ENCODE measurements at places on chromosomes 11 and 22.

- DNase-seq, result no peak
These were observed 654.6 kb upstream of the API5 start for GRCh38 chr11:42657169-42657568.

DNA sequence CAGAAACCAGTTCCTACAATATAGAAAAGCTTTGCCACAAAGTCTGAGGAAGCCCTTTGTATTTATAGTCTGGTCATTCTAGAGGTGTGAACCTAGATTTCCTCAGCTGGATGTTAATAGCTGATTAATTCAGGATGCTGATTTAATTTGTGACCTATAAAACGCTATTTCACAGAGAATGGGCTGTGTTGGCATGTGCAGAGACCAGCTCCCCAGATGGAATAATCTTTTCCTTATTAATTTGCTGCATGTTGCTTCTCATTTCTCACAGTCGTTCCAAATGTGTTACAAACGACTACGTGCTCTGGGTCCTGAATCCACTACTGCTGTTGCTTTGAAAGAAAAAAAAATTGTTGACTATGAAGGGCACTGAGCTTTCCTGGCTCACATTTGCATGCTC is 49.3 kb downstream of the BDNF start:
- DNase-seq, result no peak

- no peak for DNase-seq
These were observed 4.0 kb downstream of the PYGM start for GRCh38 chr11:64755681-64756361.

- DNase-seq, result peak; percentile 56
These were observed 9.0 kb downstream of the NEAT1 start for GRCh38 chr11:65431451-65432099.

DNA sequence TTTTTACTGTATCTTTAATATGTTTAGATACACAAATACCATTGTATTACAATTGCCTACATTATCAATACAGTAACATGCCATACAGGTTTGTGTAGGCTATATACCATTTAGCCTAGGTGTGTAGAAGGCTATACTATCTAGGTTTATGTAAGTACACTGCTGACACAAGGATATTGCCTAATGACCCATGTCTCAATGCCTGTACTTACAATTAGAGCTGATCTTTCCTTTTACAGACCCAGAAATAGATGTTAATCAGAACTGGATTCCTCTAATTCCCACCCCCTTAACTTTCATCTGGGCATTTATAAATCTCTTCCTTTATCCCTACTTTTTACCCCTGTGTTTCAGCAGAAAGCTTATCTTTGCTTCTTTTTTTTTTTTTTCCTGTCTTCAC is 229.5 kb downstream of the METTL15 start:
- DNase-seq, result no peak

- peak; percentile 69 for DNase-seq
These were observed 33.0 kb downstream of the SERGEF start for GRCh38 chr11:17979770-17980371.

- no peak for DNase-seq
These were observed 496.7 kb upstream of the ARHGAP42 start for GRCh38 chr11:100190395-100190794.

DNA sequence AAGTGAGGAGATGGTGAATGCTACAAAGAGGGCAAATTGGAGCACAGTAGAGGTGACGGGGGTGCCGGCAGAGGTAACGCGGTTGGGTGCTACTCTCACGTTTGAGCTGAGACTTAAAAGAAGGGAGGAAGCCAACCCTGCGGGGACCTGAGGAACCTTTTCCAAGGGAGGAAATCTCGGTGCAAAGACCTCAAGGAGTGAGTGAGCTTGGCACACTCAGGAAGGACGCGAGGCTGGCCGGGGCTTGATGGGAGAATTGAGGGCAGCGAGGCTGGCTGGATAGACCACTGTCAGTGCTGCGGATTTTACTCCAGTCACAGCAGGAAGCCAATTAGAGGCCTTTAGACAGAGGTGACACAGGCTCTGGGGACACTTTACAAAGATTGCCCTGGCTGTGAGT is 25.0 kb downstream of the TSKU start:
- no peak for DNase-seq

DNA sequence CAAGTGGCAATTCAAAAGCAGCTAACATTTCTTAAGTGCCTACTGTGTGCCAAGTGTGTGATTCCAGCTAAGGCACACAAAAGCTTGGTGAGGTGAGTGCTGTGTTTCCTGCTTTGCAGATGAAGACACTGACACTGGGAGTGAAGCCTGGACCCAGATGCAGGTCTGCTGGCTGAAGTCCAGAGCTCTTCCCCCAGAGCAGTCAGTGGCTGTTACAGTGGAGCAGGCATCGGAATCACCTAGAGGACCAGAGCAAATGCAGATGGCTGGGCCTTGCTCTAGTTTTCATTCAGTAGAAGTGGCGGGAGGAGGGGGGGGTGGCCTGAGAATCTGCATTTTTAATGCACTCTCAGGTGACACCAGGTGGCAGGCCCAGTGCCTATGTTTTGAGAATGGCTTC is 342.3 kb downstream of the CADM1 start:
- DNase-seq, result no peak

- DNase-seq, result no peak
These were observed 1.3 kb upstream of the FLRT1 start for GRCh38 chr11:64034411-64034811.

DNA sequence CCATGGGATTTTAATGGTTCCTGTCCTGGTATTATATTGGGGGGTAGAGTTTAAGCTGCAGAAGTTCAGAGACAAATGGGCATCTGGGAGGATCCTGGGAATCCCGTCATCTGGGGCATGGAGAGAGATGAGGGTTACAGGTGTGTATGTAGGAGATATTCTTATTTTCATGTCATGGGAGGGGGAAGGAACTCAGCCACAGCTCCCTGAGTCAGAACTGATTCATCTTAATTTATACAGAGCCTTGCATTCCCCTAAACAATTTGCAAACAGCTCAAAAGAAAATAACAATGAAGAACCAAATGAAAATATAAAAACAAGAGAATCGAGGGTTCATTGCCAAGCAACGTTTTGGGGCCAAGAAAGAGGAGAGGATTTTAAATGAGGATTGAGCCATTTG is 155.9 kb upstream of the TBCEL start:
- no peak for DNase-seq

GRCh38 chr11:86978756-86979608 is 23.8 kb upstream of the FZD4 start:
- DNase-seq, result peak; percentile 61

DNA sequence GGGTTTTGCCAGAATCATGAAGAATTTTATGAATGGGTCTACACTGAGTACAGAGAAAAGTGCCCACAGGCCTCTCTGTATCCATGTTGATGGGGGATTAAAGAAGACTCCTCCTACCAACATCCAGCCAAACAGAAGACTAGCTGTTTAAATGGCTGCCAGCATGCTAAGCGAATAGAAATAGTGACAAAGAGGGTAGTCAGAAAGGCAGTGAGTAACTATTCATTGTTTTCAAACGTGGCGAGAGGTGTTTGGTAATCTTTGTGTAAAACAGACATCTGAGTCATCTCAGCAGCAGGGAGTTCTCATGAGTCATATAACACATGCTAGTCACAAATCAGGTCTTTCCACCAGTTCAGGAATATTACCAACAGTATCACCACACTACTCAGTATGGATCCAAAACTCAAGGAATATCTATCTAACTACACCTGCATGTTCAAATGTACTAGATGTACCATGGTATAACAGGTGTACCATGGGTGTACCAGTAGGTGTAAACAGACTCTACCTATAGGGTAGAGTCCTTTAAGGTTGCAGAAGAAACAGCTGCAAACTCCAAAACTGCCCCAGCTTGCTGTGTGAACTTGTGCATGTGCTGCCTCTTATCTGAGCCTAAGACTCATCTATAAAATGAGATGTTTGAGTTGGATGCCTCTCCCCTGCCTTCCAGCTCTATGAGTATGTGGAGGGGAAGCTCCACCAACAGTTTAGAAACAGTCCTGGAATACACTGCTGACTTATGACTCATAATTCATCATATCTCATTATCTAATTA is 82.0 kb downstream of the SLC1A2 start:
- DNase-seq, result peak; percentile 52

GRCh38 chr11:68141246-68142027 is 20.2 kb upstream of the CHKA start:
- DNase-seq, result no peak

GRCh38 chr11:134413826-134414731 is 2.0 kb upstream of the B3GAT1 start:
- no peak for DNase-seq

DNA sequence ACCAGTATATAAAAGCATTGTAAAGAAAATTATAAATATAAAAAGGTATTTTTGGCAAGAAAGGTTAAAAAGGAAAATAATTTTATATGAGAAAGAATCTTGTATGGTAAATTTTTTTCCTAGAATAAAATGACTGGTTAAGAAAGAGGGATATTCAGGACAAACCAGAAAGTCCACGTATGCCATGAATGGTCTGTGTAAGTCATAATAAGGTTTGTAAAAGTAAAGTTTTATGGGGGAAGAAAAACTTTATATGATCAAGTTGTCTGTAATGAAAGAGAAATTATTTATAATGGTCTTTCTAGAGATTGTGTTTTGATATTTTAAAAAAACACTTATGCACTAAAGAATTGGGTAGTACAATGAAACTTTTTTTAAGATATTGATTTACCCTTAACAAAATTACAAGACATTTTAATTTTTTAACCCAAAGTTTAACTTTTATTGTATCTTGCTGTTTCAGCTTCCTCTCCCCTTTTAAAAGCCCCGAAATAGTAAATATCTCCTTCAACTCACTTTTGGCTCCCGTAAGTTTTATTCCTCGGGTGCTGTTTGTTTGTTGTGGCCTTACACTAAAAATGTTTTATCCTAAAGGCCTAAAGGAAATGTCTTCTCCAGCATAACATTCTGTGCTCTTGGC is 47.7 kb downstream of the AMOTL1 start:
- DNase-seq, result no peak

- DNase-seq, result no peak
These were observed 20.6 kb downstream of the PHF21A start for GRCh38 chr11:46100670-46101069.

- no peak for DNase-seq
These were observed 9.1 kb downstream of the DRD4 start for GRCh38 chr11:646214-646613.

GRCh38 chr11:109507836-109508561 is 86.0 kb downstream of the C11orf87 start:
- DNase-seq, result no peak

- DNase-seq, result no peak
These were observed 900.3 kb downstream of the METTL15 start for GRCh38 chr11:29008481-29008880.

DNA sequence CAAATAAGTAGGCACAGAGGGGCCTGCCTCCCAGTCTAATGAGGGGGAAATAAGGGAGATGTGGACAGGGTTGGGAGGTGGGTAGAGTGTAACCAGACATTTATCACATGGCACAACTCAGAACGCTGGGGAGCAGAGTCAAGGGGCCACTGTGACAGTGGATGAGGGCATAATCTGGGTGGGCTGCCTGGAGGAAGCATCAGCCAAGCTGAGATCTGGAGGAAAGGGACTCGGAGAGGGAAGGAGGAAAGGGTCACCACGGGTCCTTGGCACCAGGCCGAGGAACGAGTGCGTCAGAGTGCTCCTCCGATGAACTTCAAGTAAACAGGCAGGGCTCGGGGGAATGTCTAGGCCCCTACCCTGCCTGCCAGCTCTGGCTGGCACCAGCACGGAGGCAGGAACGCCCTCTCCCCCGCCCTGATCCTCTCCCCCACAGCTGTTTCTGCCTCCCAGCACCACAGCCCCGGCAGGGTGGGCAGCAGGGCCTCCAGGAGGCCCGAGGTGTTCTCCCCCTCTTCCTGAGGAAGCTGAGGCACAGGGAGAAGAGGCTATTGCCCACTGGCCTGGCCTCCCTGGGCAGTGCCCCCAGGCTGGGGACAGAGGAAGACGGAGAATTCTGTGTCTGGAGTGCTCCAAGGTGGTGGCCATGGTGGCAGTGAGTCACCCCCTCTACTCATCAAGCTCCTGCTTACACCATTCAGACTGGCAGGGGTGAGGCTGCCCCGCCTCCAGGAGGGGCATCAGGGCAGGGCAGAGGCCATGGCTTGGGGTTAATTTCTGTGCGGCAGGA is 4.2 kb downstream of the ALDH3B1 start:
- DNase-seq, result peak; percentile 97

DNA sequence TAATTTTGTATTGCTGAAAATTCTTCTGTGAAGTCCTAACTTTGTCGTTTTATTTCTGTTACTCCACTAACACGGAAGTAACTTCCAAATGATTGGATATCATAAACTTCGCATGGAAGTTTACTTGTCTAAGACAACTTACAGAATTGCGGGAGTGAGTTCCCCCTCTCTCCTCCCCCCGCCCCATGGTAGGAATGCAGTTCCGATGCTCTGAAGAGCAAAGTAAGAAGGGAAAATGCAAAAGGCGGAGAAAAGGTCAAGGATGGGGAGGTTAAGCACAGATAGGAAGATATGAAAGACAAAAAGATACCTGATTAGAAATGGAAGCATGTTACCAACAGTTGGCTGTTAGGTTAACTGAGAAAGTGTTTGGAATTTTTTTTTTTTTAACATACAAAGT is 1.3 kb downstream of the EIF3M start:
- DNase-seq, result peak; percentile 39

- DNase-seq, result no peak
These were observed 5.9 kb downstream of the CTTN start for GRCh38 chr11:70404244-70404643.

DNA sequence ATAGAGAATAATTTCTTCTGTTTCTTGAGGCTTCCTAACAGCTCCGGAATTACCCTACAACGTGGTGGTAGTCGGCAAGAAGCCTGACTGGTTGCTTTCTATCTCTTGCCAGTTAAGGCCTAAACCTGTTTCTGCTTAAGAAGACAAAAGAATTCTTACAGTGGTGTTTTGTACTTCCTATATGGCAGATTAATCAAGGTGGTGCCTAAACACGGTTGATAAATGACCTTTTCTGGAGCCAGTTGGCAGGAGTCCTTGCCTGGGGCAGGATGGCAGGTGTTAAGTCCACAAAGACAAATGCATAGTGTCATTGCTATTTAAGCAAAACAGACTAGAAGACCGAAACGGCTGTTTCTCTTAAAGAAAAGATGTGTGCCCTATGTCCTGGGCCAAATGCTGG is 9.9 kb downstream of the GVQW3 start:
- DNase-seq, result no peak

GRCh38 chr22:32992821-32993220 is 65.4 kb downstream of the SYN3 start:
- DNase-seq, result no peak

All from HT-29 (cell line).